NCI-H2171 (cell line): ENCODE measurements at places on chromosomes 2 and 18.

GRCh38 chr2:28359222-28360057 lies 33.2 kb upstream of the FOSL2 start:
- DNase-seq = no peak

DNA sequence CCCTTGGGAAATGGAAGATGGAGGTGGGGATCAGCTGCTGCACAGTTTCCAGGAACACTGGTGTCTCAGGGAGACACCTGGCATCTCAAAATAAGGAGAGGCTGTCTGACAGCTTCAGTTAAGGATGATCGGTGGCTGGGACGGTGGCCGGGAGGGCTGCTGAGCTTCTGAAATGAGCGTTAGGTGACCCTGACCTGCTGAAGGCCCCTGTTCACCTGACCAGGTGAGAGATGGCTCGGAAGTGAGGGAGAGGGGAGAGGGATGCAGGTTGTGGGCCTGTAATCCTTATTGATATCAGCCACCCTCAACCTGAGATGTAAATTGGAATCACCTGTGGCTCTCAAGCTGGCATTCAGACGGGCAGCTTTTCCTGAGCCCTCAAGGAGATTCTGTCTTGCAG lies 99.0 kb downstream of the AGAP1 start:
- DNase-seq = no peak

DNA sequence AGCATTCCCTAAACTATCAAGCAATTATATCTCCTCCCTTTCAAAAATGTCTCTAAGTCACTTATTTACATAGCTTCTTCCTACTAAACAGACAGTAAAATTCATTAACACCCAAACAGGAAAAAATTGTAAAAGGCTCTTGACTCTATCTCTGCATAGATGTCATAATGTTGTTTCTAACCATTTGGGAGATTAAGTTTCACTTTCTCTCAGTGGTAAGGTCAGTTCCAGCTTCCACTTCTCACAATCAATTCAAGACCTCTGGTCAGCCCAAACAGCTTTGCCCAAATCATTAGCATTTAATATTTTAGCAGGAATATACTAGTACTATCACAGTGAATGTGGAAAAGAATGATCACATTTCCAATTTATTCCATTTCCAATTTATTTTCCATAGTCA lies 374.3 kb upstream of the MC4R start:
- no peak for DNase-seq

DNA sequence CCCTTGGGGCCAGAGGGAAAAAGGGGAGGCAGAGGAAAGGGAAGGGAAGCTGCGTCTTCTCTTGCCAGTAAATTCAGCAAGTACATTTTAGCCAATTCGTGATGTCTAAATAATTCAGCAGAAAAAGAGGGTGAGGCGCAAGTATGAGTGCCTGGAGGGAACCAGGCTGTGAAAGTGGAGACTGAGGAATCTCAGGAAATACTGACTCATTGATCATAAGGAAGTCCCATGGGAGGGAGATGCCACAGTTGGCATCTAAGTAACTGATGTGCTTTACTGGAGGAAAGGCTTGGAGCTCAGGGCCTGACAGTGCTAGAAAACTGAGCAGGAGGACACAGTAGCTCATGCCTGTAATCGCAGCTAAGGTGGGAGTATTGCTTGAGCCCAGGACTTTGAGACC lies 31.1 kb downstream of the KIF5C start:
- DNase-seq = no peak

DNA sequence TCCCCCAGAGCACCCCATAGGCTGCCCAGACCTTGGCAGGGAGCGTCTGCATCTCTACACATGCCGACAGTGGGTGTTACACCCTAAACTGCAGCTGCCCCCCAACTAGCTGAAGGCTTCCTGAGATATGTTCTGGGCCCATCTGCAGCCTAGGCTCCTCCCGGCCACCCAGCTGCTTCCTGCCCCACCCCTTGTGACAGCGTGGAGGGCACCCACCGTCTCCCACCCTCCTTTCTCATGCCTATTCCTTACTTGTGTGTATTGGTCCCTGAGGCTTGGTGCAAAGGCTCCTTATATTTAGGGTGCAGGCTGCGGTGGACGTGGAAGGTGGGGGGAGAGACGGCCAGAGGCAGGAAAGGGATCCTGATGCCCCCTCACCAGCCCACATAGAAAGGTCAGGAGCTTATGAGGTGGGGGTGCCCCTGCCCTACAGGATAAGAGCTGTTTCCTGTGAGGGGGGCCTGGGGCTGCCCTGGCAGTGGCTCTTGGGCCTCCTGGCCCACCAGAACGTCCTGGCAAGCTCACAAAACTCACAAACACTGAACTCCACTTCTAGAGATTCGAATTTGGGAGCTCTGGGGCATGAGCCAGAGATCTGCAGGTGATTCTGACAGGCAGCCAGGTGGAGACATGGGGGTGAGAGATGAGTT lies 7.3 kb upstream of the PROM2 start:
- DNase-seq = no peak
